ENCODE measurements at places on chromosomes 13 and 19.

GRCh38 chr13:24254146-24254841, 55.1 kb upstream of the C1QTNF9 start:
- DNase-seq: peak; percentile 29

- no peak for DNase-seq
Observed at GRCh38 chr13:99626461-99627082, 125.3 kb downstream of the TM9SF2 start.

GRCh38 chr19:46812977-46813838, 24.8 kb upstream of the SLC1A5 start:
- no peak for DNase-seq

- no peak for DNase-seq
Observed at GRCh38 chr13:75705395-75705794, 69.3 kb downstream of the LMO7 start.

DNA sequence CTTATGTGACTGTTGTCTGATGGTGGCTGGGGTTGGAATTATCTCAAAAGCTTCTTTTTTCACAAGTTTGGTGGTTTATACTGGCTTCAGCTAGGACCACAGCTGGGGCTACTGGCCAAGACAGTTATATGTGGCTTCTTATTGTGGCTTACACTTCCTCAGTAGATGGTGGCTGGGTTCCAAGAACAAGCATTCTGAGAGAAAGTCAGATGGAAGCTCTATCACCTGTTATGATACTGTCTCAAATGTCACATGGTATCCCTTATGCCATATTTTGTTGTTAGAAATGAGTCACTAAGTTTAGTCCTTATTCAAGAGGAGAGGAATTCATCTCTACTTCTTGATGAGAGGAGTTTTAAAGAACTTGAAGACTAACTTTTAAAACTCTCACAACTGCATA, 41.6 kb downstream of the NDFIP2 start:
- DNase-seq: no peak

All from activated naive CD4-positive, alpha-beta T cell treated with anti-CD3 and anti-CD28 coated beads, Interleukin-2, amount 50 U/mL, for 16 hours (primary cell).